ENCODE measurements at places on chromosomes 12 and 14.

GRCh38 chr12:54750-55535 lies 11.6 kb upstream of the IQSEC3 start:
- DNase-seq = no peak

- no peak for DNase-seq
Observed at GRCh38 chr12:93204896-93205295, 172.8 kb upstream of the NUDT4 start.

DNA sequence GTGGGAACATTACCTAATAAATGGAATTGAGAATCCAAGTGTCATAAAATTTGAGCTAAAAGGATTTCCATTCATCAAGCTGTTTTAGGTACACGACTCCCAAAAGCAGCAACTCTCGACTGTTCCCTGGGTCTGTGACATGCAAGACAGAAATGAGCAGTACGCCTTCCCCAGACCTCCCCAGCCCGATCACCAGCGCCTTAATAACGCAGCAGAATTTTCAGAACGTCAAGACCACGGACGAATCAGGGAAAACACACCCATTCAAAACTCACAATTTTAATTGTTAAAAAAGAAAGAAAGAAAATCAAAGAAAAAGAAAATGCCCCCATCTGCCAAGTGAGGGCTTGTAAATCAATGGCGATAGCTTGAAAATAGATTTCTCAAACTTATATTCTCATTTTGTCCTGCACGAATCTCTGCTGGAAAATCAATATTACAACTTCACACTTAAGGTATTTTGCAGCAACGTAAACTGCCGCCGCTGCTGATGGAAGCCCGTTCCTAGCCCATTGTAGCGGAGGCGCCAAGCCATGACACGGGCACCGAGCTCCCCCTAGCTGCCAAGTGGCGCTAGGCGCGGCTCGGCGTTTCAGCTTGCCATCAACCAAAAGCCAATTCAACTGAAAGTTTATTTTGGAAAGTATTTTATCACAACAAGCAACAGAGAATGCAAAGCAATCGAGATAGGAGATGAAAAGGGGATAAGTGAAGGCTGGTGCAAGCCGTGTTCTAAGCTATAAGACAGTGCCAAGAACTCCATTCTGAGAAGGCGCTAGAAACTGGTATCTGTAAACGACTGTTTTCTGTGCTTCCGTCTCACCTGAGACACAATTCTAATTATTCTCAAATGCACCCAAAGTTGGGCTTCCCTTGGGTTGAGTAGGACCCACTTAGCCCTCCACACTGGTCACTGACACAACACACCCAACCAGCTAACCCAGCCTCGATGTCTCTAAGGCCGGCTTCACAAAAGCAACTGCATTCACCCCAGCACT lies 5.5 kb downstream of the BCL11B start:
- peak; percentile 81 for DNase-seq

- no peak for DNase-seq
Observed at GRCh38 chr12:76976777-76977382, 88.5 kb downstream of the E2F7 start.

- DNase-seq = peak; percentile 33
Observed at GRCh38 chr14:105333020-105333490, 18.5 kb downstream of the PACS2 start.

DNA sequence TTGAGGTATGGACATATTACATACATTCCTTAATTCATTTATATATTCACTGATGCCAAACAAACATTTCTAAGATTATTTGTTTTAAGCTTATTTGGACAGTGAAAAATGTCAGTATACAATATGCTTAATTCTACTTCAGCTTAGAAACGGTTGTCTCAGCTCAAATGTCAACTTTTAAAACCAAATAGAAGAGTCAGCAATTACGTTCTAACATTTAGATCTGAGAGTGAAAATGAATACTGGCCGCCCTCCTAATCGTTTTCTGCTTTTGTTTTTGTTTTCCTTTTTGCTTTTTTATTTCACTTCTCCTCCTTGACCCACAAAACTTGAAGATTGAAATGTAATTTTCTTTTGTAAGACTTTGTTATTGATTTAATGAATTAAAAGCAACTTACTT lies 19.7 kb upstream of the RERG start:
- no peak for DNase-seq

DNA sequence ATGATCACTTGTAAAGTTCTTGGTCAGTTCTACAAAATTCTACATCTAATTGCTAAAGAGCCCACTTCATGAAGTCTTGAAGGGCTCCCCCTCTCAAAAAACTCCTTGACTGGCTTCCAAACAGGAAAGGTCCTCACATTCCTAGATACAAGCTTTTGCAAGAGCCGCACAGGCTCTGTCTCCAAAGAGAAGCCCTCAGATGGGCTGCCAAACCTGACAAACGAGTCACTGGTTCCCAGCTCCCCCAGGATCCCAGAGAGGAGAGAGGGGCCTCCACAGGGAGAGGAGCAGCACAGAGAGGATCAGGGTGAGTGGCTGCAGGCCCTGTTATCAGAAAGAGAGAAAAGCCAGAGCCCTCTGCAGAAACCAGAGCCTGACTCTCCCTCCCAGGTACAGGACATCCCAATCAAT lies 5.8 kb downstream of the NID2 start:
- no peak for DNase-seq

DNA sequence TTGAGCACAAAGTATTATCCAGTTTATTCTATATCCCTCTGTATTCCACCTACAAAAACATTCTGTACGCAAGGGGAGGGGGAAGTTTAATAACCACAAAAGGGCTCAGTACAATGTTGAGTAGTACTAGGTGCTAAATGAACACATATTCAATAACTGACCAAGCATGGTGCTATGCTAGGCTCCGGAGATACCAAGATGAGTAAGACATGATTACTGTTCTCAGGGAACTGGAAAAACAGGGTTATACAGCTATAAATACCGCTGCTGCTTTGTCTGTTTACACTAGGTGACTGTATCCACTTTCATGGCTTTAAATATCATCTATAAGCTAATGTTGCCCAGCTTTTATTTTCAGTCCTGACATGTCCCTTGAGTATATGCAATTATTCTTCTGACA lies 135.8 kb downstream of the INSM2 start:
- DNase-seq = no peak

GRCh38 chr14:68678471-68678870 lies 114.4 kb downstream of the ZFP36L1 start:
- no peak for DNase-seq

GRCh38 chr14:60222820-60223219 lies 26.2 kb upstream of the PPM1A start:
- peak; percentile 44 for DNase-seq

DNA sequence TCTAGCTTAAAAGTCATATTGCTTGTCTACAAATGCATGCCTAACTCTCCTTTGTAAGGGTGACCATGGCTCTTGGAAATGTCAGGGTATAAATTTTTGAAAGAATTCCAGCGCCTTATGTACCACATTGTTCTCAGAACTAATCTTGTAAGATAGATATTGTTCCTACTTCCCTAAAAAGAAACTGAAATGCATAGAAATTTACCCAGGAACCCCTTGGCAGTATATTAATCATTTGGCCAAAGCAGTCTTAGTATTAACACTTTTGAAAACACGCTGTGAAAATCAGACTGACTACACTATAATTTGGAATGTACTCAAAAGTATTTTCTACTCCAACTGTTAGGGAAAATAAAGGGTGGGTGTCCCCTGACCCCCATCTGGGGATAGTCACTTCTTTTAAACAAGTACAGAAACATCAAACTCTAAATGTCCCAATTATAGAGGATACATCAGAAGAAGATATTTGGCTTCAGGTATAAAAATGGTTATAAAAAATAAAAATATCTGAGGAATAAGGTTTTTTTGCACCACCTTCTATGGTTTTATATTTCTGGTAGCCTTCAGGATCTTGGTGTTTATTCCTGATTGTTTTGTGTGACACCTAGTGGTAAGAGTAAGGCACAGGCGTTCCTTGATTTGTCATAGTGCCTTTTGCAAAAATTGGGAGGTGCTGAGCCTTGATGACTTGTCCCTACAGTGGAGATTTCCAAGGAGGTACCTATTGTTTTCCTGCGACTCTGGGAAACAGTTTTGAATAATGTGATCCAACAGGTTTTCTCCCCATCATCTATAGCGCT lies 2.2 kb upstream of the NFKBIA start:
- no peak for DNase-seq

DNA sequence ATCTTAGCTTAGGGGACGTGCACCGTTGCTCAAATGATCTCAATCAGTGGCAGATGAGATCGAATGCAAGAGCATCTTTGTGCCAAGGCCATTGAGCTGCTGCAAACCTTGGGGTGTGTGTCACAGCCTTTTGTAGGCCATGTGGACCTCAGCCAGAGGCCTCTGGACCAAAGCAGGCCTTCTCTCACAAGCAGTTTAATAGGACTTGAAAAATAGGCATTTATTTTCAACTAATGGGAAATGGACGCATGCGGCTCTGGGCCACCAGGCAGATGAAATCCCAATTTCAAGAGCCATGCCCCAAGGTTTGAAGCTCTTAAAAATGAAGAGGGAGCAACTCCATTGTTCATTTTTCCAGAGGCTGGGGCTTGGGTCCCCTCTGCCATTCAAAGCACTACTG lies 87.3 kb downstream of the TTC7B start:
- no peak for DNase-seq

GRCh38 chr12:53586745-53587144 lies 39.4 kb downstream of the ATF7 start:
- DNase-seq = no peak

GRCh38 chr14:68082698-68083291 lies 263.2 kb downstream of the RAD51B start:
- no peak for DNase-seq

DNA sequence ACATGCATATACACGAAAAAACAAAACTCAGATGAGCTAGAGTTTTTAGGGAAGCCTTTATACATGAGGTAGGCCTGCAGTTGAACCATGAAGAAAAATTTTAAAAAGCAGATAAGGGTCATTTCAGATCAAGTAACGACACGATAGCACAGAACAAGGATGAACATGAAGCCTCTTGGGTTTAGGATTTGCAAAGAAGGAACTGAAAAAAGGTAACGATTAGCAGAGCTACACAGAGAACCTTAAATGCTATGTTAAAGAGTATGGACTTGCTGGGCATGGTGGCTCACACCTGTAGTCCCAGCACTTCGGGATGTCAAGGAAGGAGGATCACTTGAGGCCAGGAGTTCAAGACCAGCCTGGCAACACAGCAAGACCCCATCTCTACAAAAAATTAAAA lies 96.1 kb upstream of the HECTD1 start:
- DNase-seq = no peak

GRCh38 chr14:72906316-72906715 lies 12.4 kb upstream of the DPF3 start:
- DNase-seq = no peak

- DNase-seq = no peak
Observed at GRCh38 chr14:33849455-33849801, 101.4 kb downstream of the EGLN3 start.

DNA sequence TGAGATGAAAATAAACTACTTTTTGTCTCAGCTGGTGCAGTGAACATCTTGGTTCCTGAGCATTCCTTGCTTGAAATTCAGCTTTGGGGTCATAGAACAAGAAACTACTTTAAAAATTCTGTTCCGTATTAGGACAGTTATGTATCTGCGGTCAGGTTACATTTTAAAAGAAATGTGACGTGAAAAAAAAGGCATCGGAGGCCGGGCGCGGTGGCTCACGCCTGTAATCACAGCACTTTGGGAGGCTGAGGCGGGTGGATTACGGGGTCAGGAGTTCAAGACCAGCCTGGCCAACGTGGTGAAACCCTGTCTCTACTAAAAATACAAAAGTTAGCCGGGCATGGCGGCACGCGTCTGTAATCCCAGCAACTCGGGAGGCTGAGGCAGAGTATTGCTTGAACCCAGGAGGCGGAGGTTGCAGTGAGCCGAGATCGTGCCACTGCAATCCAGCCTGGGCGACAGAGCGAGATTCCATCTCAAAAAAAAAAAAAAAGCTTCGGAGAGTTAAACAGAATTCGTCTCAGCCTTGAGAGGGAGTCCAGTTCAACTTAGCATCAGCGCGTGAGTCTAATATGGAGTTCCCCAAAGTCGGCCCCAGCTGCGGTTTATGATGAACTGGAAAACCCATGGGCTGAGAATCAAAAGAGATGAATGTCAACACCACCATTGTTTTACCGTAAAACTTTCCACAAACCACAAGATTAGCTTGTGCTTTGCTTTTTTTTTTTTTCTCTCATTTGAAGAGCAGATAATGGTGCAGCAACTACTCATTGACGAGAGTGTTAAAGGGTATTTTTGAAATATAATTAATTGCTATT lies 2.1 kb upstream of the SLC2A13 start:
- DNase-seq = no peak

DNA sequence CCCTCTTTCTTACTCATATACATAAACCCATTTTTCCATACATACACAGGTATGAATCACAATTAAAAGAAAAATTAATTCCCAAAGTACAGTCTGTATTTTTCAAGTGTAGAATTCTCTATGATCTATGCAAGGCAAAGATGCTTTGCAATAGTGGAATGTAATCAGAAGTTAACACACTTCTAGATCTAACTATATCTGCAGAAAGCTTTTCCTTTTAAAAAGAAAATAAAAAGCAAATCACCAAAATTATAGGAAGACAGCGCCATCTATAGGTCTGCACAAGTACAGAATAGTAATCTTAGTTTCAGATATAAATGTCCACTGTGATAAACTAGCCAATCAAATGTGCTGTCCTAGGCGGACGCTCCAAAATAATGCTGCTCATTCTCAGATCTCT lies 22.0 kb downstream of the SLC25A21 start:
- DNase-seq = no peak

DNA sequence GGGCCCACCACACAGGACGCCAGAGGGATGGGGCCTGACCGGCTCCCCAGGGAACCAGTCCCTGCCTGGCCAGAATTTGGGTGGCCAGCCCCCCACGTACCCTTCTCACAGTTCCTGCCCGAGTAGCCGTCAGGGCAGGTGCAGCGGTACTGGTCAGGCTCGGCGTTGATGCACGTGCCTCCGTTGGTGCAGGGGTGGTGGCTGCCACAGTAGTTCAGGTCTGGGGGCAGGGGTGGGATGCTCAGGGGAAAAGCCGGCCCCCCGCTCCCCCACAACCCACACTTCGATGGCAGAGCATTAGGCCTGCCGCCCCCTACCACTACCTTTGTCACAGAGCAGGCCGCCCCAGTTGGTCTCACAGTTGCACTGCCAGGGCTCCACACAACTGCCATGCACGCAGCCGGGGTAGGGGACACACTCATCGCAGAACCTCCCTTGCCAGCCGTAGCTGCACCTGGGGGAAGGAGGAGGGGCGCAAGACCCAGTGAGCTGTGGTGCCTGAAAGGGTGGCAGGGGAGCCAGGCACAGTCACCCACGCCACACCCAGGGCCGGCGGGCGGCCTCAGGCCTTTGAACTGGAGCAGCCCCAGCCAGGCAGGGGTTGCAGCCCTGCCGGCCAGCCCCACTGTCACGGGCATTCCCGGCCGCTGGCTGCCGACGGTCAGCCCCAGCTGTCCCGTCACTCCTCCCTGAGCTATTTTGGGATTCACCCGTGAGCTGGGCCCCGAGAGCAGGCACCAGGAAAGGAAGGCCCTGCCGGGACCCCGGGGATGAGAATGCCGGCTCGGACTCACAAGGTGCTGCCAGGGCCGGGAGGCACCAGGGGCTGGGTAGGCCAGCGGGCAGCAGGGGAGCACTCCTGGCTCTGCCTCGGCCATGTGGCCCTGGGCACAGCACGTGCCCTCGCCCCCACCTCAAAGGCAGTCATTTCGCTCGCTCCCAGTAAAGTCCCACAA lies 16.5 kb downstream of the JAG2 start:
- peak; percentile 47 for DNase-seq

Measured in left hindlimb (tissue), 1 donor.